ENCODE measurements at places on chromosomes 6 and 20.

GRCh38 chr6:70363741-70364493 is 49.4 kb upstream of the FAM135A start:
- no peak for DNase-seq

DNA sequence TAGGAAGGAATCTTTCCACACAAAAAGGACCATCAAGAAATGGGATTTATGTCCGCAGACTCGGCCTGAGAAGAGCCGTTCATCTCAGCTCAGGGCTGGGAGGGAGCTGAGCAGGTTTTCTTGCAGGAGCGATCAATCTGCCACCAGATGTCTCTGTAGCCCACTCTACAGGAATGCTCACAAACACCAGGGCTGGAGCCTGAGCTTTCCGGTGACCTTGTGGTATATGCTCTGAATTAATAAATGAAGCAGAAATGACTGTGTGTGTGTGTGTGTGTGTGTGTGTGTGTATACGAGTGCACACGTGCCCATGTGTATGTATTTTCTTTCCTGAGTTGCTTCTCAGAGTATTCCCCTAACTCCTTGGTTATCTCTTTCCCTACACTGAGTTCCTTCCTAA is 12.0 kb downstream of the CD83 start:
- DNase-seq: no peak

GRCh38 chr20:30500829-30501440 is 756.5 kb upstream of the DEFB115 start:
- no peak for DNase-seq

GRCh38 chr6:62037445-62037844 is 248.6 kb downstream of the KHDRBS2 start:
- DNase-seq: no peak

GRCh38 chr6:95681736-95682135 is 104.4 kb downstream of the MANEA start:
- DNase-seq: no peak

DNA sequence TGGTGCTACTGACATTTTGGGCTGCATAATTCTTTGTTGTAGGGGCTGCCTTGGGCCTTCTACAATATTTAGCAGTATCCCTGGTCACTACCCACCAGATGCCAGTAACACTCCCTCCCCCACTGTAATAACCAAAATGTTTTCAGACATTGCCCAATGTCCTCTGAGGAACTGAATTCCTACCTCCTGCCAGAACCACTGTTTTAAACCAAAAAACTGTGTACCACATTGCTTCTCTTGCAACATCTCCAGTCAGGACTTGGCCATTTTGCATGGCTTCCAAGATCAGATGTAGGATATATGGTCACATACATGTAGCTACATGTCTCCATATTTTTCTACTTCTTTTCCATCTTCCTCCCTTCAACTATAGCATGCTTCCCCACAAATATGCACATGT is 97.4 kb upstream of the IFNGR1 start:
- no peak for DNase-seq

GRCh38 chr20:24753130-24753529 is 195.9 kb upstream of the CST7 start:
- no peak for DNase-seq

GRCh38 chr6:158011478-158011920 is 29.8 kb downstream of the SYNJ2 start:
- DNase-seq: no peak

- DNase-seq: no peak
Observed at GRCh38 chr6:148379966-148380713, 37.5 kb downstream of the SASH1 start.

GRCh38 chr6:111531185-111531584 is 48.2 kb upstream of the REV3L start:
- DNase-seq: no peak

DNA sequence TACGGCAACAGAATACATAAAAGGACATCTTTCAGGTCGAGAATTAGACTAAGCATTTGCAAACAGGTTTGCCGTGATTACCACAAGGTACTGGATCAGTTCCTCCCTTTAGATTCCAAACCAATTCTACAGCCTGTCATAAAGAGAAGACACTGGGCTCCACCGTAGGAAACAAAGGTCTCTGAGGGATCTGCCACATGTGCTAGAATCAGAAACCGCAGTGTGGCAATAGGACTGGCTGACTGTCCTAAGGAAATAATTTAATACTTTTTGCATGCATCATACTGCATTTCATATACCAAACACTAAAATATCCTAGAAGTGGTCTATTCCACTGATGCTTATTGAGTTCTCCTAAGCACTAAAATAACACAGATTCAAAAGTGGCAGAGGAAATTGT is 59.2 kb downstream of the POPDC3 start:
- DNase-seq: no peak

DNA sequence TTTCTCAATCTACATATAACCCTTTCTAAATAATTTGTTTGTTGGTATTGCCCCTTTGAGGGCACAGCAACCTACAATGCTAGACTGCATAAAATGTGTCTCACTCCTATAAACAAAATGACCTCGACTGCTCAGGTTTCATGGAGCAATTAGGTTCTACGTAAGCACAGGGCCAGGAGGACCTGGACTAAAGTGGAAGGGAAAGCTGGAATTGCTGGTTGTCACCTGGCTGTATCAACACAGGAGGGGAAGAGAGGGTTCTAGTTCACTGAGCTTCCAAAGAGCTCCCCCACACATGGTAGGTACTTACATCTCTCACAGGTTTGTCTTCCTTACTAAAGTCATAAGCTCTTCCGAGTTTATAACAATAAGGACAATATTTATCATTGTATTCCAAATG is 51.0 kb downstream of the NCOA6 start:
- DNase-seq: no peak

- DNase-seq: no peak
Observed at GRCh38 chr20:20017844-20018185, 653 bp downstream of the NAA20 start.

- no peak for DNase-seq
Observed at GRCh38 chr6:122894791-122895190, 101.2 kb upstream of the CLVS2 start.

DNA sequence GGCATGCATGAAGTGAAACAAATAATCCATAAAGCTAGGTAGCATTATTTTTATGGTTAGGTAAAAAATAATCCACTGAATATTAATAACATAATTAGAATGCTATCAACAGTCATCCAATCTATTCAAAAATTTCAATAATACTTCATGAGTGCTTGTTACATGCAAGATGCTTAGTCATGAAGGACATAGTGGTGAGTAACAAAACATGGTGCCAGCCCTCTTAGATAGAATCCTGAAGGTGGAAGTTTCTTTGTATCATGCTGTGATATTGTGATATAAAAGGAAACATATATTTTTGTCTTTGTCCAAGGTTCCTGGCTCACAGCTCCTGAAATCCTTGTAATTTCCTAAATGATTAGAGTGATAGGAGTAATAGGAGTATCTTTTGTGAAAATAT is 14.9 kb downstream of the RCAN2 start:
- DNase-seq: no peak

- DNase-seq: no peak
Observed at GRCh38 chr20:12058216-12058615, 140.5 kb downstream of the BTBD3 start.

- no peak for DNase-seq
Observed at GRCh38 chr6:84019842-84020211, 13.7 kb upstream of the MRAP2 start.

DNA sequence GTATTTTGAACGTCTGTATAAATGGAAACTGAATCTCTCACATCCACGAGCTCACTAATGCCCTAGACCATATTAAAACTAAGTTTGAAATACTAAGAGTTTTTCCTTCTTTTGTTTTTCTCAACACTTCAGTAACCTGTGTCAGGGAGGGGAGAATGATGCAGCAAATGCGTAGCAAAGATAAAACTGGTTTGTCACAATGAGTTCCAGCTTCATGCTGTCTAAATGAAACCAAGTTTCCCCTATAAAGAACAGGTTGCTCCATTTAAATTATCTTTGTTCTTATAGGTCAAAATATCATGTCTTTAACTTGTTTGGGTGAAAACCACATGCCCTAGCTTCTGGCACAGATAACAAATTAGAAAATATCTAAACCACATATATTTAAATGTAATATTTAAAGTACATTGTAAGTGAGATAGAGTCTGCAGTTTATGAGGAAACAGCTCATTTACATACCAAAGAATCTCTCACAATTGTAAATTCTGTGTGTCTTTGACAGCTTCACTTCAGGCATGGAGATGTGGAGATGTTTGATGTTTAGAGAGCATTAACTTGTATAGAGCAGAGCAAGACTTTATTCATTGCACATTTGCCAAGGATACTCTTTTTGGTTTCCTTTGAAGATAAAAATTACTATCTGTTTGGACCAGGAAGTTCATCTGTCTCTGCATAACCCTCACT is 7.3 kb downstream of the TRDN start:
- DNase-seq: no peak

GRCh38 chr20:1758765-1759164 is 101.2 kb upstream of the SIRPG start:
- no peak for DNase-seq

DNA sequence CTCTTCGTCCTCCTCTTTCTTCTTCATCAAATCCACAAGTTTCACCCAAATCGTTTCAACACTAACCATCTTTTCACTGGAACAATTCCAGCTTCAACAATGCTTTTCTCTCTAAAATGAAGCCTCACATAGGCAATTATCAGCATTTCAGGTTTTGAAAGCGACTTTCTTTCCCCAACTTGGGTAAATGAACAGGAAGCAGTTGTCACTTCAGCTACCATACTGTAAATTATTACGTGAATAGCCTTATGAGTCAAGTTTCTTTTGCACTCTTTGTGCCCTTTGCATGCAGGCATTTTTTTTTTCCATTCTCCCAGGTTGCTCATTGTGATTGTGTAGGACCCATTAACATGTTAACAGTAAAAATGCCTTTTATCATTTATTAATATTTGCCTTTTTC is 121.7 kb upstream of the BTBD3 start:
- no peak for DNase-seq

DNA sequence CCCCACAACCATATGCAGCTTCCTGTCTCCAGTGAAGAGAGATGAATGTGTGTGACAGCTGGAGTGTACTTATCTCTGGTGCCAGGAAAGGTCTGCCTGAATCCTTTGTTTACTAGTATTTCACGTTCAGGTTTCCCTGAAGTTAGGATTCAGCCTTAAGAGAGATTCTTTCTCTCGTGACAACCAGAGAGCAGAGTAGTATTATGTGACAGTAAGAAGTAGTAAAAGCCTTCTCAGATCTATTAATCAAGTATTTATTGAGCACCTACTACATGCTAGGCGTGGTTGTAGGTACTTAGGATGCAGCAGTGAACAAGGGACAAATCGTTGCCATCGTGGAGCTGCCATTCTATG is 949 bp downstream of the KIFC1 start:
- no peak for DNase-seq

GRCh38 chr20:43840382-43841070 is 74.1 kb upstream of the TOX2 start:
- no peak for DNase-seq

DNA sequence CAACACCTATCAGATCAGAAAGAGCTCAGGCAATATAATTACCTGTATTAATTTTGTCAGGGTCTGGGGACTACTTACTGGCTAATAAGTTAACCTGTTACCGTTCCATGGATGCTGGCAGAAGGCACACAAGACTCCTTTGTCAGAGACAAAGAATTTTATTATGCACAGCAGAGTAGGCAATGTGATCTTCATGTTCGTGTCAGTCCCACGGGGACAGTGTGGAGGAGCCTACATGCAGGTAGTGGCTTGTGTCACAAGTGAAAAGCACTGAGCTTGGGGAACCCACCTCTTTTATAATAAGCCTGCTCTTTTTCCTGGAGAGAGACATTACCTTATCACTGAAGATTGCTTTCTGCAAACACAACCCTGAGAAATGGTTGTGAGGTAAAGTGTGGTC is 96.9 kb downstream of the CD164 start:
- DNase-seq: no peak

DNA sequence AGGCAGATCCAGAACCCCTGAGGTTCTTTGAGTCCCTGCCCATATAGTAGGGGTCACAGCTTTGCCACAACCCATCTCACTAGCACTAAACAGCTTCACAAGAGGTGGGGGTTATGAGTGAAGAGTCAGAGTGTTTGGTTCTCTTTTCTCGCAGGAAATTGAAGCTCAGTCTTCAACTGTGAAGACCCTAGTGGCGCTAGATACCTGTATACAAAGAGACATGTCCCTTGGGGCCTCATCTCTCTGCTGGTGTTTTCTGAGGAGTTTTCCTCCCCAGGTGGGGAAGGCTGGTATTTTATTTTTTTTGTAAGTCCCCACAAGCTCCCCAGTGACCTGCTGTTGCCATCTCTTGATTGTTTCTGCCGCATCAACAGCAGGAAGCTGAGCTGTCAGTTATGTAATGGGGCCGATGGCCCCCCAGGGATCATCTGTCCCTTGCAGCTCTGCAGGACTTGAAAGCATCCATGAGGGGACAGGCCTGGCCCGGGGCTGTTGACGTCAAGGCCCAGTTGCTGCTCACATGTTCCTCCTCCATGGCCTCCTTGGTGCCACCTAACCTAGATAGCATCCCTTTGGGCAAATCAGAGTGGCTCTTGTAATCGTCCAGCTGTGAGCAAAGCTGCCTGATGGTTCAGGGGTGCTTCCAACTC is 23.1 kb downstream of the STK35 start:
- no peak for DNase-seq

DNA sequence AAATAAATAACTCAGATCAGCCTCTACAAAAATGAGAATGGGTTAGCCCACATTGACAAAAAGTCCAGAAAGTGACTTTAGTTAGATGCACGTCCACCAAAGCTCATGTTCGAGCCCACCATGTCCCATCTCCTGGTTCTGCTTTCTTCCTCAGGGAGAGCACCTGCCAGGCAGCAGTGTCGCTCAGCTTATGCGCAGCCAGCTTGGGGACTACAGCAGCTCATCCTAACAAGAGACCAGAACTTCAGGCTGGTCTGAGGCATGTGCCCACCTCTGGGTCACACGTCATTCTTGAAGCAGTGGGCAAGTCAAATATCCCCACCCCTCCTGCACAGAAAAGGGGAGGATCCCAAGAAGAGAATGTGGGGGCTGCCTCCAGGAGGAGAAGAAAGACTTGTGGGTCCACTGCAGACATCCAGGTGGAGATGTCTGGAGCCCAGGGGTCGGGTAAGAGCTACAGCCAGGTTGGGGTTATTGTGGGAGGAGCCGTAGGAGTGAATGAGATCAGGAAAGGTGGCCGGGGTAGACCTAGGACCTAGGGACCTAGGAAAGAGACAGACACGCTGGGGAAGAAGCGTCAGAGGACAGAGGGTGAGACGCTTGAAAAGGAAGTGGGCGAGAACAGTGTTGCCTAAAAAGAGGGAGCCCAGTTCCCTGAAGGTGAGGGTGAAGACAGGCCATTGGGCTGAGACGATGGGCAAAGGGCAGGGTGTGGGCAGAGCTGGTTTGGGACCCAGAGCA is 52.5 kb downstream of the SSR1 start:
- no peak for DNase-seq

- no peak for DNase-seq
Observed at GRCh38 chr6:166526937-166527336, 59.5 kb downstream of the RAMACL start.

- no peak for DNase-seq
Observed at GRCh38 chr20:2283706-2284423, 11.9 kb upstream of the TGM3 start.

Data from breast epithelium (tissue), 4 donors.